ENCODE measurements at places on chromosomes 1 and 21.

DNA sequence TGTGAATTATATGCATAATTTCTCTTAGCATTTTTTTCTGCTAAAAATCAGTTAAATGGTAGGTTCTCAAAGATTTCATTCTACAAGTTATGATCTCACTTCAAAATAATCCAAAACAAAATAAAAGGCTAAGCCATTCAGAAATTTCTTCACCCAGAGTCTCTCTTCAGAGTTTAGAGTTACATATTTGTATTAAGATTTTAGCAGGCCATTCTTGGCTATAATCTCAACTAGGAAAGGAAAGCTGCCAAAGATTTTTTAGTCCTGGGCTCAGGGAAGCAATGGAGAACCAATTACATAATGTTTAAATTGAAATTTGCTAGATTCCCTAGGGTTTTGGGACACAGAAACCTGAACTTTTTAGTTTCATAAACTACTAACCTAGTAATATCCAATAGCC lies 245.0 kb downstream of the USH2A start:
- no peak for DNase-seq

GRCh38 chr1:151693057-151693651 lies 23.4 kb downstream of the CELF3 start:
- no peak for DNase-seq

DNA sequence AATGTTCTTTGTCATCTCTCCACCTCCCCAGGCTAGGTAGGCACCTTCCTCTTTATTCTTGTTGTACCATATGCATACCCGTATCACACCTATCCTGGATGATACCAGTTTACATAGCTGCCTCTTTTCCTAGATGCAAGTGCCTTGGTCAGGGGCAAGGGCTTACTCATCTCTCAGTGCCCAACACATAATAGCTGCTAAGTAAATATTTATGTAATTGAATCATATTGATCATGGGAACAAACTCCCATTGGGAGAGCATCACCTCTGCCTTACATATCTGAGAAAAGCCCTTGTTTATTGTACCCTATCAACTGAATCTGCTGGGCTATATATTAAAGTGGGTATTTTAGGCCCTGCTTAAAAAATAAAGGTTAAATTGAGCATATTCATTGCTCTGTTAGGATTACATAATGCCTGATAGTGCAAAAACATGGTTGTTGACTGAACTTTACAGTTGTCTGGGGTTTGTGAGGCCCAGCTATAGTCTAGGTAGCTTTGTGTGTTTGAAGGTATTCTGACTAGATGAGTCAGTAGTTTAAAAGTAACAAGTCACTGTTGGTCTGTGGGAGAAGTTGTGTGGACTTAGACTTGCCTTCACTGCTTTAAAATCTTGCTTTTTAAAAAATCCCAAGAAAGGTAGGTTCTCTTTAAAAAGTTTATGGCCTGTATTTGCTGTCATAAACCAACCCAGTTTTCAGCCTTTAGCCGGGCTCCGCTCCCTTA lies 82.6 kb downstream of the OLFML2B start:
- no peak for DNase-seq

DNA sequence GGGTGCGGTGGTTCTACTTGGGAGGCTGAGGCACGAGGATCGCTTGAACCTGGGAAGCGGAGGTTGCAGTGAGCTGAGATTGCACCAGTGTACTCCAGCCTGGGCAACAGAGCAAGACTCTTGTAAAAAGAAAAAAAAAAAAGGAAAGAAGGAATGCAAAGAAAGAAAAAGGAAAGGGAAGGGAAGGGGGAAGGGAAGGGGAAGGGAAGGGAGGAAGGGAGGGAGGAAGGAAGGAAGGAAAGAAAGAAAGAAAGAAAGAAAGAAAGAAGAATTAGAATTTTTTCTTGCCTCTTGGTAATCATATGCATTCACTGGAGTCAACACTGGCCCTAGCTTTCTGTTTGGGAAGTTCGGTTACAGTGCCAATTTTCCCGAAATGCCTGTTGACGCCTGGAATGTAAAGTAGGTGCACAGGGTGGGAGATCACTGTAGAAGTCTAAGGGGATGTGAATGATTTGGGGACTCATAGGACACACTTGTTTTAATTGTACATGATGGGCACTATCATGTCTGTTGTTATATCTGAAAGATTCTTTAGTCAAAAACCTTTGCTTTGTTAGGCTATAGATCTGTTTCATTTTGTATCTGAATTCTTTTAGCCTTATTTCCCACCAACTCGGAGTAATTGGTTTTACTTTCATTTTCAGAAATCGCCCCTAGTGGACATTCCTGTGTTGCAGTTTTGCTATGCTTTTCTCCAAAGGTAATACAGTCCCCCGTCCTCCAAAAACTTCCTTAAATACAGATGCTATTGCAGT lies 59.8 kb upstream of the MORC3 start:
- no peak for DNase-seq

DNA sequence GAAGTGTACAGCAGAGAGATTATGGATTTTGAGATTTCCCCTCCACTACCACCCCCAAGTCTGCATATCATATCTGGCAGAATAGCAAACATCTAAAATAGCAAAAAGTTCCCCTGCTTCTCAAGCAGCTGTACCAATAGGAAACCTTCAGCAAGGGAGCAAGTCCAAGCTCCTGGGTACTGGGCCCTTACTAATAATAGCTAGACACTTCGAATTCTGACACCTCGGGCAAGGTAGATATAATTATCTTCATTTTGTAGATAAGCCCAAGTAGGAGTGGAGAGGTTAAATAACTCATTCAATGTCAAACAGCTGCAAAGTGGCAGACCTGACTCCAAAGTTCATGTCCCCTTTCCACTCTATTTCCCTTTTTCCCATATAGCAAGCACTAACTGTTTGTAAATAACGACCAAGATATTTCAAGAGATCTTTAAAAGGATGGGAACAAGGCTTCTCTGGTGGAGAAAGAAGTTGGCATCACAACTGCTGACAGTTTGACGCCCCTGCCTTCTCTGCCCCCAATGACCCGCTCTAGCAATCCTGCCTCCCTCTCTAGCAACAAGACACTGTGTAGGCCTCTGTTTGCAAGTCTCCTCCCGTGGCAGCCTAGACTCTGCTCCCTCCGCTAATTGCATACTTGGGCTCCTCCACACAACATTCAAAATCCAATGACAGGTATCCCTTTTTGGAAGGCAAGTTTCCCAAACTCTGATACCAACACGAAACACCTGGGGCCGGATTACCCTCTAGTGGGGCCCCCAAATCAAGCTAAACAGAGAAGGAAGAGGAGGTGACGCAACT lies 18.7 kb upstream of the ADAR start:
- no peak for DNase-seq

GRCh38 chr1:156419854-156420204 lies 50.8 kb downstream of the RHBG start:
- DNase-seq: no peak

- DNase-seq: no peak
Observed at GRCh38 chr1:79197421-79197820, 190.9 kb upstream of the ADGRL4 start.

- DNase-seq: no peak
Observed at GRCh38 chr1:159743651-159744410, 29.4 kb upstream of the CRP start.

GRCh38 chr1:65151641-65152040 lies 3.6 kb downstream of the AK4 start:
- DNase-seq: no peak

GRCh38 chr1:17627239-17628052 lies 87.9 kb downstream of the ARHGEF10L start:
- DNase-seq: no peak
